ENCODE measurements at places on chromosomes 7 and 10.

DNA sequence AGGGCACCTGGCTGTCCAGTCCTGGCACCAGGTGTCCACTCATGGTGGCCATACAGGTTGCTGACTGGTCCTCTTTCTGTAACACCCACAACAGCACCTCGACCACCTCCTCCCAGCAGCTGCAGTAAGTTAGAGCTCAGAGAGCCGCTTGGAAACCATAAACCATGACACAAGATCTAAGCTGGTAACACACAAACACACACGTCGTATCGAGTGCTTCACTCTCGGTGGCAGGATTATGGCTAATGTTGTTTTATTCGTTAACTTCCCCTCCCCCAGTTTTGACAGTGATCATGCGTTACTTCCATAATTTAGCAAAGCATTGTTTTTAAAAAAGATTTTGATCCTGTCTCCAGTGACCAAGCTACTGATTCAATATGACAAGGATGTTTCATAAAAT lies 59.7 kb downstream of the CAMK2B start:
- DNase-seq, result no peak

DNA sequence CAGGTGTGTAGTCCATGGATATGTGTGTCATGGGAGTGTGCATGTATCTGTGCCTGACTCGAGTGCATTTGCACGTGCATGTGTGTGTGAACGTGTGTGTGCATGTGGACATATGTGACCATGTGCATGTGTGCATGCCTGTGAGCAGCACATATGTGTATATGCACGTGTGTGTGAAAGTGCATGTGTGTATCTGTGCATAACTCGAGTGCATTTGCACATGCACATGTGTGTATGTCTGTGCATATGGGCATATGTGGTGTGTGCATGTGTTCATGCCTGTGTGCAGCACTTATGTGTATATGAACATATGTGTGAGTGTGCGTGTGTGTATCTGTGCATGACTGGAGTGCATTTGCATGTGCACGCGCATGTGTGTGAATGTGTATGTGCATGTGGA lies 35.2 kb upstream of the GNA12 start:
- no peak for DNase-seq

DNA sequence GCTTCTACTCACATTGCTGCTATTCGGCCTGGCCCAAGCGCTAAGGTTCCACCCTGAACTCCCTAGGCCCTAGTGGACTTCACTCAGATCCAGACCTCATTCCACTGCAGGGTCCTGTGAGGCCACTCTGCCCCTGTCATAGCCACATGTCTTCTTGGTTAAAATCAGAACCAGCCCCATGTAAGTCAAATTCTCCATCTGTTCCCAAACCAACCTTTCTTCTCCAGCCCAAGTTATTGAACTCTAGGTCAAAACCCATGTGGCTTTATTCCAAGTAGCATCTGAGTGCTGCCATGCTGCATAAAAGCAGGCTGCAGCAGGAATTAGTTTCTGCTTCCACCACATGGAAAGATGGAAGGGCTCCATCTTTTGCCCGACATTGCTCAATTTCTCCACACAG lies 281.2 kb downstream of the SNX13 start:
- no peak for DNase-seq

- no peak for DNase-seq
Measured at GRCh38 chr10:111035542-111035941, 41.3 kb upstream of the ADRA2A start.

DNA sequence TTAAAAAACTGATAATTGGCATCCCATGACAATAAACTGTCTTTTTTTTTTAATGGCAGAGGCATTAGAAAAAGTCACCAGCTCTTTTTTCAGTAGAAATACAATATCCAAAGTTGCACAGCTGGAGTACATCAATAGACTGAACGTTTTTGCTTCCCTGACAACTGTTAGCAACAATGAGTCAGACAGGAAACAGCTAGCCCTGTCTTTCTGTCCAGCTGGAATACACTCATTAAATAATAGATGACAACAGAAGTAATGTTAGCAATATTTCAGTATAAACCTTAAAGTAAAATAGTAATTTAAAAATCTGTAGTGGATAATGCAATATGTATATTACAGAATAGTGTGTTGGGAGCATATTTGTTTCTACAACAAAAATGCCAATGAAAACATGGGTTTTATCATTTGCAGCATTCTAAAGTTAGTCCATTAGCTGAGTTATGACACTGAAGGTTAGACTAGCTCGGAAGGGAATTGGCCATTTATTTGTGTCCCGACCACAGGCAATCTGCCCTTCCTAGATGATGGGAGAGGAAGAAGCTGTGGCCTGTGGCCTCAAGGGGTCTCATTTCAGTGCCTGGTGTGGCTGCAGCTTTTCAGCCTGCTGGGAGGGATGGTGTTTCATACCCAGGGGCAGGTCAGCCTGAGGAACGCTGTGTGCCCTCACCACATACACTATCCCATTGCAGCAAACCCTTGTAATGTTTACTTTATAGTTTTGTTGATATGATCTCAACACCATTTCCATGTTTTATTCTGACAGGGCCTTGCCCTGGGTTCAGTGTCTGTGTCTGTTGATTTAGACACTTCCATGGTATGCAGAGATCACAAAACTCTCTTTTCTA lies 173.3 kb downstream of the SLC16A9 start:
- peak; percentile 67 for DNase-seq

- DNase-seq, result no peak
Measured at GRCh38 chr7:128124786-128125185, 93.5 kb upstream of the LRRC4 start.

- no peak for DNase-seq
Measured at GRCh38 chr7:5769571-5769970, 11.9 kb downstream of the RNF216 start.

- DNase-seq, result no peak
Measured at GRCh38 chr7:36567699-36568451, 156.4 kb downstream of the AOAH start.

- DNase-seq, result no peak
Measured at GRCh38 chr7:8285155-8285554, 23.2 kb upstream of the ICA1 start.

DNA sequence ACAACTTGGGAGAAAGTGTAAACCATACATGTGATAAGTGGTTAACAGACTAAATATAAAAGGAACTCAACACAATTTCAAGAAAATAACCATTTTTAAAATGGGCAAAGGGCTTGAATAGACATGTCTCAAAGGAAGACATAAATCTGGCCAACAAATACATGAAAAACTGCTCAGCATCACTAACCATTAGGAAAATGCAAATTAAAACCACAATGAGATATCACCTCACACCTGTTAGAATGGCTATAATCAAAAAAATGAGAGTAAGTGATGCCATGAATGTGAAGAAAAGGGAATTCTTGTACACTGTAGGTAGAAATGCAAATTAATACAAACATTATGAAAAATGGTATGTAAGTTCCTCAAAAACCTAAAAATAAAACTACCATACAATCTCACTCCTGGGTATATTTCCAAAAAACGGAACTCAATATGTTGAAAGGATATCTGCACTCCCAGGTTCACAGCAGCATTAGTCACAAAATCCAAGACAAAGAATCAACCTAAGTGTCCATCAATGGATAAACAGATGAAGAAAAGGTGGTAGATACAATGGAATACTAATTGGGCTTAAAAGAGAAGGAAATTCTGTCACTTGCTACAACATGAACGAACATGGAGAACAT lies 5.6 kb downstream of the SNX13 start:
- no peak for DNase-seq

DNA sequence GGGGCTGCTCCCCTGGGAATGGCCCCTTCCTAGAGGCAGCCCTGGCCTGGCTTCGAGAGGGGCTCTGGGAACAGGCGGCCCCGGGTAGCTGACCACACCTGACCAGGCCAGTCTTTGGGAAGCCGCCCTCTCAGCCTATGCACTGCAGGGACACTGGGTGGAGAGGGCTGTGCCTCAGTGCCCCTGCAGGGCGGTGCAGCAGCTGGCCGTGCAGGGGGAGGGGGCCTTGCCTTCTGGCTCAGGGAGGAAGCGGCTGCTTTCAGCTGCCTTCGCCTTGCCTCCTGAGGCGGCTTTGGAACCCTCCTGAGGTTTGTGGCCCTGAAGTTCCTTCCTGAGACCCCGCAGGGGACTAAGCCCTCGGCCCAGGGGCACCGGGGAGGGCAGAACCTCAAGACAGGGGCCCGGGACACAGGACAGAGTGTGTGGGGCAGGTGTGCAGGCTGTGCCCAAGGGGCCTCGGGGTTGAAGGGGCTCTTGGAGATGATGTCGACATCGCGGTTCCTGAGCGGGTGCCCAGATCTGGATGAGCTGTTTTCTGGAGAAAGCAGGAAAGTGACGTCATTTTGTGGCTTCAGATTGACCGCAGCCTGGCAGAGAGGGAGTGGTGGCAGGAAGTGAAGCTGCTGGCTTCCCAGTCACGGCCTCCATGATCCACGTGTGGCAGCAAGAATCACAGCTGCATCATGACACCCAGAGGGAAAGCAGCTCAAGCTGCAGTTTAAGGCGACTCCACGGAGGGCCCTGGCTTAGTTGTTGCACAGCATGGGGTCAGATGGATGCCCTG lies 17.7 kb downstream of the ADAM8 start:
- DNase-seq, result peak; percentile 92

GRCh38 chr10:79316671-79317431 lies 30.4 kb upstream of the PPIF start:
- no peak for DNase-seq

DNA sequence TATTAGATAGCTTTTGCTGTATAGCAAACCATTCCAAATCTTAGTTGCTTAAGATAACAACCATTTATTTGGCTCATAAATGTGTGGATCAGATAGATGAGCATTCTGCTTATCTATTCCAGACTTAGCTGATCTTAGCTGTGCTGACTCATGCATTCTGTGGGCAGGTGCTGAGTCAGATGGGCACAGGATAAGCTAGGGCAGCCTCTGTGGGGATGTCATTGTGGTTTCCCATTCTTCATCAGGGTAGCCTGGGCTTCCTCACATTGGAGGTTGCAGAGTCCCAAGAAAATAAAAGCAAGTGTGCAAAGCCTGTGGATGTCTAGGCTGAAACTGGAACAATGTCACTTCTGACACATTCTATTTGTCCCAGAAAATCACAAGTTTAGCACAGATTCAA lies 917.0 kb downstream of the TYW1 start:
- no peak for DNase-seq

- DNase-seq, result no peak
Measured at GRCh38 chr10:87750001-87750671, 67.9 kb downstream of the ATAD1 start.

DNA sequence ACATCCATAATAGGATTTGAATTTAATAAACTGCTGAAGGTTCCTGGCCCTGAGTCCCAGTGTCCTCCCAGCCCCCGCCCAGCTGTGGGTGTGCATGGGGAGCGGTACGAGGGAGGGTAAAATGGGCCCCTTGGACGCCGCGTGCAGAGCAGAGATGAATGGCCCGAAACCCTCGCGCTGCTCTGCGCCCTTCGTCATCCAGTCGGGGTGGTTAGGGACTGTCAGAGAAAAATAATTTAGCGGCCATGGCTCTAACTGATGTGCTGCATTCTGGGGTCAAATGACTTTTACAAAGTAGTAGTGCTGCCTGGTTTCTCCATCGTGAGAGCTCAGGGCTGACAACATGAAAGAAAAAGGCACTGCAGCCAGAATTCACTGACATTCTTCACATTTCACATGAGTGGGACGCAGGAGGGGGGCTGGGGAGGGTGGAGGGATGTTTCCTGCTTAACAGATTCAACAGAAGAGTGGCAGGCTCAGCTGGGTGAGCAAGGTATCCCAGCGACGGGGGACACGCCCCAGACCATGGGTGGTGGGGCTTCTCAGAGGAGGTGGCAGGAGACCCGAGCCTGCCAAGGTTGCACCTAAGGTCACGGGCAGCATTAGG lies 304.5 kb downstream of the WDR37 start:
- DNase-seq, result peak; percentile 61

- DNase-seq, result peak; percentile 29
Measured at GRCh38 chr7:91089382-91089963, 174.8 kb upstream of the FZD1 start.

- DNase-seq, result no peak
Measured at GRCh38 chr10:23174074-23174976, 17.8 kb upstream of the PTF1A start.

DNA sequence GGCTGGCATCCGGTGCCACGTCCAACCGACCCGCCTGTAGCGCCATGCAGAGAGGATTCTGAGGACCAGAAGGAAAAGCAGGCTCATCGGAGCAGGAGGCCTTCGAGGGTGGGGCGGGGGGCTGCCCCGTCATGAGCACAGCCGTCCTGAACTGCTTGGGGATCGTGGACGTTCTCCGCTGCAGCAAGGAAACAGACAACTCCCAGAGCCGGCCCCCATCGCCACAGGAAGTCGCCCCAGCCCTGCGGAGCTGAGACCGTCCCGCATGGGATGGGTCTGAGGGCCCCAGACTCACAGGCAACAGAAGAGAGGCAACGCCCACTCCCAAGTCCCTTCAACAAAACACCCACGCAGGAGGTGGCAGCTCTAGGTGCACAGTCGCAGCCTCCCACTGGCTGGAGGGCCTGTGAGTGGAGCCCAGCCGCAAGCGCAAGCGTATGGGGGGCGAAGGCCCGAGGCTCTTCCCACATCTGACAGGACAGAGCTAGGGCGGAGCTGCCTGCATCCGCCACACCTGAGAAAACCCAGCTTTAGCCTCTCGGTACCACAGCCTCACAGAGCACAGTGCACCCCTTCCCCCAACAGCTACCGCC lies 64.7 kb upstream of the TNRC18 start:
- no peak for DNase-seq

- DNase-seq, result peak; percentile 66
Measured at GRCh38 chr7:151125470-151125845, 39.2 kb downstream of the AGAP3 start.

Measured in femur (tissue), 1 donor.